ENCODE measurements at places on chromosomes 2 and 18. TPM values are rescaled to one million over a fixed set of nuclear protein-coding genes. Genes with fewer than 3 reads are reported as not detected.

SLC9A4 gene
- not detected for total RNA-seq

NAT8 gene
- total RNA-seq: 1.1 TPM

COX5B gene
- total RNA-seq: 360 TPM

ABCG8 gene
- total RNA-seq: not detected

MLPH gene
- 7.8 TPM for total RNA-seq

POU3F3 gene
- total RNA-seq: not detected

DNA sequence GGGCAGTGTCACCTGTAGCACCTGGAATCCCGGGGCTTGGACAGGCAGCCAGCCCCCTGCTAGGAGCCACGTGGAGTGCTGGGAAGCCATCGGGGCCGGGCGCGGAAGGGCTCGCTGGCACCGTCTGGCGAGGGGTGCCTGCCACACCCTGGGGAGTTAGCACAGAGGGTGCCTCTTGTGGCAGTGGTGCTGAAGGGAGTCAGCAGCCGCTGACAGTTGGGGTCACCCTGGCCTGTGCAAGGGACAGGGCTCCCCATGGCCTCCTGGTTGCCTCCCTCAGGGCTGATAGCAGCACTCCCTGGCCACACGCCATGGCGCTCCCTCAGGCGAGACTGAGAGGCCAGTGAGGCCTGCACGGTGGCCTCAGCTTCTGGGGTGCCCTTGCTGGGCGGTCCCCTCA is 13.9 kb upstream of the D2HGDH start:
- DNase-seq: no peak

- DNase-seq: no peak
Measured at GRCh38 chr2:27100036-27100435, 13.5 kb downstream of the KHK start.

DNA sequence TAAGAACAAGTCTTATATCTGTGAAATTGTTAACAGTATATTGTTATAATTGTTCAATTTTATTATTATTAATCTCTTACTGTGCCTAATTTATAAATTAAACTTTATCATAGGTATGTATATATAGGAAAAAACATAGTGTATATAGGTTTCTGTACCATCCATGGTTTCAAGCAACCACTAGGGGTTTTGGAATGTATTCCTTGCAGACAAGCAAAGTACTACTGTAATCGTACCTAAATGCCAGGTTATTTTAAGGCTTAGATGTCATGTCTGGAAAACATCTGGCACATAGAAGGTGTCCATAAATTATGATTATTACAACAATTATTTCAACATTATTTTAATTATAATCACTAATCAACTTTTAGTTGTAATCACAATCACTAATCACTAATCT is 8.4 kb downstream of the ITSN2 start:
- no peak for DNase-seq

GRCh38 chr2:147588191-147588590 is 256.6 kb upstream of the ACVR2A start:
- no peak for DNase-seq

GRCh38 chr2:241468476-241468781 is 40.0 kb downstream of the STK25 start:
- no peak for DNase-seq

GRCh38 chr2:73891276-73891901 is 1.4 kb upstream of the ACTG2 start:
- DNase-seq: no peak

DNA sequence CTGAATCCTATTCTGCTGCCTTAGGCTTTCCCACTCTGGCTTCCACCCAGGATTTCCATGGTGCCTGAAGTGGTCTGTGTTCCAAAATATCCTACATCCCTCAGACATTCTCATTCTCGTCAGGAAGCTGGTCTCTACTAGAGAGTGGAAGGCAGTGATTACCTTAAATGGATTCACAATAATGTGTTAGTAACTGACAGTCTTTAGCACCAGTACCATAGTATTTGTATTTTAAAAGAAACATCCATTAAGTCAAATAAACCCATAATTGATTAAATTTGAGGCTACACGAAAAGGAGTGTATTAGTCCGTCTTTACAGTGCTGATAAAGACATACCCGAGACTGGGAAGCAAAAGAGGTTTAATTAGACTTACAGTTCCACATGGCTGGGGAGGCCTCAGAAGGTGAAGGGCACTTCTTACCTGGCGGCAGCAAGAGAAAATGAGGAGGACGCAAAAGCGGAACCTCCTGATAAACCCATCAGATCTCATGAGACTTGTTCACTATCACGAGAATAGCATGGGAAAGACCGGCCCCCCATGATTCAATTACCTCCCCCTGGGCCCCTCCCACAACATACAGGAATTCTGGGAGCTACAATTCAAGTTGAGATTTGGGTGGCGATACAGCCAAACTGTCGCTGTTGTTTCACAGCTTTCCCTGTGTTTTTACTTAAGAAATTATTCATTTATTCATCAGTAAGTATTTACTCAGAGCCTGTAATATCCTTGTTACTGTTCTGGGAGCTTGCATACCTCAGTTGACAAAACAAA is 306.5 kb downstream of the STK39 start:
- DNase-seq: no peak

GRCh38 chr2:113273027-113273551 is 5.6 kb downstream of the PAX8 start:
- DNase-seq: no peak

DNA sequence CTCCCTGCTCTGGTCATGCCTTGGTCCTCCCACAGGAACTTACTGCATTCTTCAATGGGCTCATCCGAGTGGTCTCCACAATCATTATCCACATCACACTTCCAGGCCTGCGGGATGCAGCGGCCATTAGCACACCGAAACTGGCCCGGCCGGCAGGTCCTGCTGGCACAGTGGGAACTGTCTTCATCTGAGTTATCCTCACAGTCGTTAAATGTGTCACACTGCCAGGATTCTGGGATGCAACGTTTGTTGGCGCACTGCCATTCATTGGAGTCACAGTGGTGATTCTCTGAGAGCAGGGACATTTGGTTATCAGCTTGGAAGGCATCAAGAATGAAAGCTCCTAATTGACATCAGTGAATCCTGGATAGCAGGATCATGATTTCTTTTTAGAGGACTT is 104.5 kb downstream of the DHRS9 start:
- DNase-seq: no peak
